ENCODE measurements at places on chromosomes 7 and 10. TPM values are rescaled to one million over a fixed set of nuclear protein-coding genes. Genes with fewer than 3 reads are reported as not detected.

DNA sequence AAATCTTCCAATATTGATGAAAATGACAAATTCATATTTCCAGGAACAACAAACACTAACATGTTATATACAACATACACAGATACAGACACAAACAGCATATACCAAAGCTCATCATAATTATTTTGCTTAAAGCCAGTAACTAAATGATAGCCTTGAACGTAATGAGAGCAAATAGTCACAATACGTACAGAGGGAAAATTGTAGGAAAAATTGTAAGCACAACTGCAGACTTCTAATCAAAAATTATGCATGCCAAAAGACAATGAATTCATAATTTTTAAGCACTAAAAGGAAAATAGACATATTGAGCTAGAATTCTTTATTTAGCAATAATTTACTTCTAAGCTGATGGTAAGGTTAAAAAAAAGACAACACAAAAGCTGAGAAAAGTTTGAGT is 1466.9 kb upstream of the CELF2 start:
- DNase-seq, result no peak

DNA sequence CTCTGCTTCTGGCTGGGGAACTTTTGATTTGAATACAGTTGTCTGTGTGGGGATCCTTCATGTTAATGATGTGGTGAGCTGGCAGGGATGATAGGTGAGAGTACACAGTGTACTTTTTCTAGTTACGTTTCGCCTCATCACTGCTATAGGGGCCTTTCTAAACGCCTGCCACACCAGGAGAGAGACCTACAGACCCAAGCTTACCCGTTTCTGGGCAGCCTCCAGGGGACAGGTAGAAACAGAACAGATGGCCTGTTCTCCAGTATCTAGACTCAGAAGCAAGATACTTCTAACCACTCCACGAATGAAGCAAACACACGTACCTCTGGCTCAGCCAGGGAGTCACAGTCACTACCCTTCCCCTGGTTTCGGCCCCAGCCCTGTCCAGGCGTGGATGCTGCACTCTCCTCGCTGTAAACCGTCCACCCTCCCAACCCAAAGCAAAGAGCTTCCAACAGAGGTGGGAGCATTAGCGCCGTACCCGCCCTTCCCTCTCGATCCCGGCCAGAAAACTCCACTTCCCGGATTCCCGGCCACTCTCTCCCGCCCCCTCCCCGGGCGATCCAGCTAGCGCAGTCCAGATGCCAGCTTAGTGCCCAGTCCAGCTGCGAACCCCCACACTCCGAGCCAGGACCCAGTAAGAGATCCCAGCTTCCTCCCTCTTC is 1.2 kb downstream of the CCDC6 start:
- DNase-seq, result no peak

DNA sequence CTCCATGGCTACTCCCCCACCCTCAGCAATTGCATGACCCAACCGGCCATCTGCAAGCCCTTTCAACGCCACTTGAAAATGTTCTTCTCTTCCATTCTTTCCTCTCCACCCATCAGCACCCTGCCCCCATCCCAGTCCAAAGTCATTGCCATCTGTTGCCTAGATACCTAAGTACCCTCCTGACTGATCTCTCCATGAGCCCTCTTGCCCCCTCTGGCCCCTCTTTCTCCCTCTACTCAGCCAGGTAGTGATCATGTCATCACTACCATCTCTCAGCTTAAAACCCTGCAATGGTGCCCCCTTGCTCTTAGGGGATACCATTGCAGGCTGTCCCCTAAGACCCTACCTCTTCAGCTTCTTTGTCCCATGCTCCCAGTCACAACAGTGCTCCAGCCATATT is 30.5 kb upstream of the BTRC start:
- DNase-seq, result no peak

DNA sequence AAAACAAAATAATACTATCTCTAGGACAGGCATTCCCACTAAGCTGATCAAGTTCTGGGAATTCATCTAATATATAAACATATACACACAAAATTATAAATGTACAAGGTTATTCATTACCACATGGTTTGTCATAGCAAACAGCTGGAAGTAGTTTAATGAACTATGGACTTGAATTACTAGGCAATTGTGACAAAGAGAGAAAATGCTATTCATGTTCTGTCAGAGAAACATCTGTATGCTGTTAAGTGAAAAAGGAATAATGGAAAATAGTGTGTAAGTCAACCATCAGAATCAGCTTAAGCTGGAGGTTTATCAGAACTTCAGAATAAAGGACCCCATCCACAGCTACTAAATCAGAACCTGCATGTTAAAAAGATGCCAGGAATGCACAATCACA is 2.8 kb downstream of the ZNF248 start:
- no peak for DNase-seq

GRCh38 chr7:794671-795329 is 37.5 kb upstream of the SUN1 start:
- no peak for DNase-seq

GRCh38 chr7:105267244-105267643 is 121.5 kb downstream of the SRPK2 start:
- DNase-seq, result no peak

DNA sequence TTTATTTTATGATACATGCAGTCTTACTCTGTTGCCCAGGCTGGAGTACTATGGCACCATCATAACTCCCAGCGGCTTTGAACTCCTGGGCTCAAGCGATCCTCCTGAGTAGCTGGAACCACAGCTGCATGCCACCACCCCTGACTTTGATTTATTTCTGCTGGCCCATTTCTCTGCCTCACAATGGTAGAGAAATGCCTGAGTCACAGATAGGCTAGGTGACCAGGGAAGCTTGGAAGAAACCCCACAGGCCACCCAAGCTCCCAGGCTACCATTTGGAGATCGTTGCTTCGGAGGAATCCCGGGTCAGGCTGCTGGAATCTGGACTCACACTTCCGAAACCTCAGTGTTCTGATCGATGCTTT is 17.4 kb upstream of the BAIAP2L1 start:
- DNase-seq, result no peak

- DNase-seq, result no peak
Observed at GRCh38 chr10:121459279-121459621, 139.0 kb downstream of the FGFR2 start.

- DNase-seq, result no peak
Observed at GRCh38 chr10:132617737-132618052, 80.1 kb downstream of the INPP5A start.

- no peak for DNase-seq
Observed at GRCh38 chr10:110416776-110417711, 80.7 kb upstream of the DUSP5 start.

- no peak for DNase-seq
Observed at GRCh38 chr10:131356442-131356841, 44.9 kb upstream of the TCERG1L start.

DNA sequence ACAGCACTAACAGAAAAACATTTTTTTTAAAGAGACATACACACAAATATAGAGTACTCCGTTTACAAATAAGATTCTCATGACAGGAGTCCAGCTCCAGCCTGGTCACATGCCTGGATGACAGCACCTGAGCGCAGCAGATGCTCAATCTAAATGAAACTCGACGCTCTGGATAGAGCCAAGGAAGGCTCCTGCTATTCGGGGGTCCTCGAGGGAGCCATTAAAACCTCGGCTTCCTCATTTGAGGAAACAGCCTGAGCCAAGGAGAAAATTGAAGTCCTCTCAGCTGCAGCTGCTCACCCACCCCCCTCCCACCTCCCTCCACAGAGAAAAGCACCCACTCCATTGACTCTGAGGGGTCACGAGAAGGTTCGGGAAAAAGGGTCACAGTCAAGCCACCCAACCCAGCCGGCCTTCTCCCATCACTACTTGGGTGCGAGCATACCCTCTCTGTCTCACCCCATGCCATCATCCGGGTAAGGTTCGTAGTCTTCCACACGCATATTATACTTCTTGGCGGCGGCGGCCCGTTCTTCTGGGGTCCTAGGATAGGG is 673 bp downstream of the NDUFB8 start:
- no peak for DNase-seq

DNA sequence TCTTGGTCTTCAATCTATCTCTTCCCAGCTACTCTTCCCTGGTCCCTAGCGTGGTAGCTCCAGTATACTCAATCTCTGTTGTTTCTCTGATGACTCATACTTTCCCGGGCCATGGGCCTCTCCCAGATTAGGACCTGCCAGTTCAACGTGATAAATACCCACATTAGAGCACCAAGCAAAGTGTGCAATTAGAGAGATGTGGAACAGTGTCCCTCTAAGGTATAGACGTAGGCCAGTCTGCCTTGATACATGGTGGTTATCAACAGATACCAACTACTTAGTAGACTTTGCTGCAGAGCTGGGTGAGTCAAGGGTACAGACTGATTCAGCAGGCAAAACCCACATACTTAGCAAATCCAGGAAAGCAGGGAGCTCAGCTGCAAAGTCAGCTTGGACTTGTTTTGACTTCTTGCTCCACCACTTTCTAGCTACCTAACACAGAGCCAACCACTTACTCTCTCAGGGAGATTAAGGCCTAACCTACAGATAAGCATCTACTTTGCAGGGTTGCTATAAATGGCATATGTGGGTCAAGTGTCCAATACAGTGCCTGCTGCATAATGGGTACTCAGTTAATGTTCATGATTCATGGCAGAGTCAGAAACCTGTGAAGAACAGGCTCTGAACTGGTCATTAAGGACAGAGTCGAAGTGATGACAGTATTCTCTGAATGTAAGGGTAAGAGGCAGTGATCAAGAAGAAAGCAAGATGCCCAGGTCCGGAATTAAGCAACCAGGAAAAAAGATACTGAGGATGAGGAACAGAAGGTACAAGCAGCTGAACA is 176.1 kb downstream of the CHN2 start:
- no peak for DNase-seq

DNA sequence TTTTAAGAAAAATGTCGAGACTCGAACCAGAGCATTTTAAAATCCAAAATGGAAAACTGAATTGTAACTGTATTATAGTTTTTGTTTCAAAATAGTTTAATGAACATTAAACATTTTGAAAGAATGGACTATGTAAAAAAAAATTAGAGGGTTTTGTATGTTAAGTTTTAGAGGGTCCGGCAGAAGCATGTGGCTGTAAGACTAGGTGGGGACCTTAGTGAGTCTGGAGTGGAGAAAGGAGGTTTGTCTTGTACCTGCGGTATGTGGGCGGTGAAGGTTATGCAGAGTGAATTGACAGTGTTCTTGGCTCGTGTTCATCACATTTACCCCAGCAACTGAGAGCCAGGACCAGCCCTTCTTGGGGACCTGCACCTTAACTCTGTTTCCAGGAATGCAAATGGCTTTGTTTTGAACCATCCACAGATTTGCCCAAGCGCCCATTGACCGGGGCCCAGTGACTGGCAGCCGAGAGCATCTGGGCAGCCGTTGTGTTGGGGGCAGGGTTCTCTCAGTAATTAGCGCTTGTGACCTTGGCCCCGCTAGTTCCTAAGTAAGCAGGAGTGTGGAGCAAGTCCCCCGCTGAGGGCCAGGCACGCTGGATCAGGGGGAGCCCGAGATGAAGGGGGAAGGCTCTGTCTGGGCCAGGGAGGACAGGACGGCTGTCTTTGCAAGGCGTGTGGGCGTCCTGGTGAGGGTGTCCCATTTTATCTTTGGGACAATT is 1.4 kb upstream of the KLF6 start:
- peak; percentile 92 for DNase-seq

GRCh38 chr7:121083790-121084251 is 95.3 kb downstream of the CPED1 start:
- DNase-seq, result no peak

GRCh38 chr10:98028168-98028770 is 2.2 kb downstream of the CRTAC1 start:
- no peak for DNase-seq

DNA sequence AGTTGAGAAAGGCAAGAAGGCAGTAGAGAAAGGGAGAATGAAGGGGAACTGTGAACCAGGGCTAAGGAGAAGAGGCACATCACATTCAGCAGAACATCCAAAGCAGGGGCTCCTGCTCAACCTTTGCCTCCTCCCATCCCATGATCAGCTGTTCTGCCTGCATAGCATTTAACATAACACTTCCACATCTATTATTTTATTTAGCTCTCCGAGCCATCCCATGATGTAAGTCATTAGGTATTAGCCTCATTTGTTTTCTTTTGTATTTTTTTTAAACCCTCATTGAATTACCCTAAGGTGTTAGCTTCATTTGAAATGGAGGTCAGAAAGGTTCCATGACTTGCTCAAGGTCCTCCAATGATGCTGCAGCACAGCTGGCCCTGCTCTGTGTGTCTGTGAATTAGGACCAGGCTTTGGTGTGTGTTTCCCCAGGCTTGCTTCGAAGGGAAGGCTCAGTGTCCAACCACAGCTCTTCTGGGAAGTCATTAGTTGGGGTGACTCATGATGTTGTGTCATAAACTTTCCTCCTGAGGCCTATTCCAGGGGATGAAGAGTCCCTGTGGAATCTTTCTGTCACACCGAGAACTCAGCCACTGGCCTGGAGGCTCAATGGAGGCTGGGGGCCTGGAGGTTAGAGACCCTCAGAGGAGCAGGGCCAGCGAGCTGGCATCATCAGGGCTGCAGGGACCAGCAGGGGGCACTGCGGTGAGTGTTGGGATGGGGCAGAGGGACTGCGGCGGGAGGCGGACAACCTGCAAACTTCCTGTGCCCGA is 16.5 kb downstream of the NPFFR1 start:
- no peak for DNase-seq

- no peak for DNase-seq
Observed at GRCh38 chr7:98215561-98216495, 4.6 kb downstream of the BHLHA15 start.

DNA sequence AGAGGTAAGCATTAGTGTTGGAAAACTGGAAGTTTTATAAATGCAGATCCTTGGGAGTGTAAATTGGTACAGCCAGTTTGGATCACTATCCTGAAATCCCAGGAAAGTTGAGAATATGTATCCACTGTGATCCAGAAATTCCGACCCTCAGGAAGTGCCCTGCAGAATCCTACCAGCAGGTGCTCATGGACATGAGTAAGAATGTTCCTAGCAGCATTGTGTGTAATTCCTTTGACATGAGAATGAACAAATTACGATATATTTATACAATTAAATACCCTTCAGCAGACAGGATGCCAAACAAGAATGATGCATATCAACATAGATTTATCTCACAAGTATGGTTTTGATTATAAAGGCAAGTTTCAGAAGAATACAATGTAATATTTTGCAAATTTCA is 181.6 kb downstream of the XPNPEP1 start:
- no peak for DNase-seq

LBX1 gene
- total RNA-seq, result not detected

TRIM50 gene
- 0.39 TPM for total RNA-seq

CNNM1 gene
- total RNA-seq, result 3.4 TPM

DBF4 gene
- 7.8 TPM for total RNA-seq

NOS3 gene
- 13.3 TPM for total RNA-seq

SLC13A1 gene
- 0.11 TPM for total RNA-seq

PARD3 gene
- total RNA-seq, result 122 TPM

HYAL4 gene
- not detected for total RNA-seq
